ENCODE measurements at places on chromosomes 3 and 15.

DNA sequence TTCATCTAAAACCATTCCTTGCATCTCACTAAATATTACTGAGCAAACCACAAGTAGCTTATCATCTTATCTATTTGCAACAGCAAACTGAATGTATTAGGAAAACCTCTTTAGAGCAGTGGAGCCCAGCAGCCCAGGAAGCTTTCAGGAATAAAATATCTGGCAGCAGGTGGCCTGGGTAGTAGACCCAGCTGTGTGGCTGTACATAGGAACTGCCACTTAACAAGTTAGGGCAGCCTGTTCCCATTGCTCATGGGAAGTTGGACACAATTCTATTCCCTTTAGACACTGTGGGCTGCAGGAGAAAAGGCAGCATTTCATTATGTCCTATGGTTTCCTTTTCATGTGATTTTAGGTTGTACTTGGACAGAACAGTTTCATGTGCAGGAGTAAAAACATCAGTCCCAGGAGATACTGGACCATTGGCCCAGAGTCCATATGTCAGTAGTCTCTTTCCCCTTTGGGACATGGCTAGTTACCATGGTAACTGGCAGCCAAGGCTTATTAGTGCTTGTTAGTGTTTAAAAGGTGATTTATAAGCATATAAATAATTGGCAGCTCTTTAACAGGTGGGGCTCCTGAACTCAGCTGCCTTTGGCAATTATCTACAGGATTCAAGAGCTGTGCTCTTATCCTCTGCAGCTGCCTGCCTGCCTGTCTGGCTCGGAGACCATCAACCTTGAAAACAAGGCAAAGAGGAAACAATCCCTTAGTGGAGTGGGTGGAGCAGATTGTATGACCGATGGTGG lies 28.9 kb upstream of the LSAMP start:
- DNase-seq: no peak

DNA sequence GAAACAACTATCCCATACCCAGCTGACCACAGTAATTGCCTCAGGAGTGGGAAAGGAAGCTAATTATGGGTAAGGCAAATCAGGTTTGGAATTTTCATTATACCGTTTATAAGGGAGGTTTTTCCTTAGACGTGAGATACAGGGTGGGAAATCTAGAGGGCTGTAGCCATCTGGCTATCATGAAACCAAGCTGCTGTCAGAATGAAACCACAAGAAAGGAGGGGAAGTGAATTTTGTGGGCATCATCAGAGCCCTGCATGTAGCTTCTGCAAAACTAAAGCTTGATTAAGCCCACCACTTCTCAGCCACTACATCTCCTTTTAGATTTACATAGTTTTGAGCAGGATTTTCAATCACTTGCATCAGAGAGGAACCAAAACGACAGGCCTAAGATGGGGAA lies 893.5 kb downstream of the TUSC7 start:
- DNase-seq: no peak

GRCh38 chr3:19147905-19148767 lies at the start of gene KCNH8:
TSS of gene KCNH8 (plus strand) at chr3:19148510. CDS start at chr3:19148720, 210 bp downstream.
- peak; percentile 4 for DNase-seq

DNA sequence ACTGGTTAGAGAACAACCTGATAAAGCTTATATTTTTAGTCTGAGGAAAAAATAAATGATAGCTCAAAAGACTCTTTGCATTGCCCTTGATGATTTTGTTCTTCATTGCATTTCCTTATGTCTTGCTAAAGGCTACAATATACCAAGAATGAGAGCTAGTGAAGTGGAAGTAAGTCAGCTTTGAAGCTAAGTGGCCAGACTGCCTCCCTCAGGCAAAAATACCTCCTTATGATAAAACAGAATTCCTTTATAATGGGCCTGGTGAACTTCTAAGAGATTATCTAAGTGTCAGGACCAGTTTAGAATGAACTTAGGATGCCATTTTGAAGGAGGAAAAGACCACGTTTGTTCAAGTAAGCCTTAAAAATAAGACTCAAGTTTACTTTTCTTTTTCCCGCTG lies 678.4 kb downstream of the ROBO2 start:
- no peak for DNase-seq

GRCh38 chr3:150220041-150220440 lies 188.1 kb upstream of the TSC22D2 start:
- no peak for DNase-seq

GRCh38 chr15:90358124-90359033 lies 6.3 kb downstream of the ZNF774 start:
- DNase-seq: no peak

GRCh38 chr3:52817221-52817620 lies 13.3 kb downstream of the ITIH4 start:
- DNase-seq: no peak

- no peak for DNase-seq
These were observed 64.6 kb upstream of the PFN2 start for GRCh38 chr3:150035301-150035779.

DNA sequence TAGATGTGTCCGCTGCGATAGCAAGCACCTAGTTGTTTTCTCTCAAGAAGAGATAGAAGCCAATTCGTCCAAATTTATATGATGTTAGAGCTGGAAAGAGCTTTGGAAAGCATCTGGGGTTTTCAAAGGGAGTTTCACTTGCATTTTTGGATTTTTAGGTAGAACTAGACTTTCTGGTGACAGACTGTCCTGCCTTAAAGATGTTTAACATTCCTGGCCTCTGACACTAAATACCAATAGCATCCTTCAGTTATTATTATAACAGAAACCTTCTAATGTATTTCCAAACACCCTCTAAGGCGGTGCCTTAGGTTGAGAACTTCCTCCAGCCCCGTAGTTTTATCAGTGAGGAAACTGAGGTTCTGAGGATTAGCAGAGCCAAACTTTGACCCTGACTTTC lies 305.3 kb downstream of the SATB1 start:
- DNase-seq: no peak

GRCh38 chr3:188385295-188385694 lies 231.3 kb downstream of the LPP start:
- no peak for DNase-seq

GRCh38 chr3:82629937-82630336 lies 868.5 kb upstream of the GBE1 start:
- no peak for DNase-seq

DNA sequence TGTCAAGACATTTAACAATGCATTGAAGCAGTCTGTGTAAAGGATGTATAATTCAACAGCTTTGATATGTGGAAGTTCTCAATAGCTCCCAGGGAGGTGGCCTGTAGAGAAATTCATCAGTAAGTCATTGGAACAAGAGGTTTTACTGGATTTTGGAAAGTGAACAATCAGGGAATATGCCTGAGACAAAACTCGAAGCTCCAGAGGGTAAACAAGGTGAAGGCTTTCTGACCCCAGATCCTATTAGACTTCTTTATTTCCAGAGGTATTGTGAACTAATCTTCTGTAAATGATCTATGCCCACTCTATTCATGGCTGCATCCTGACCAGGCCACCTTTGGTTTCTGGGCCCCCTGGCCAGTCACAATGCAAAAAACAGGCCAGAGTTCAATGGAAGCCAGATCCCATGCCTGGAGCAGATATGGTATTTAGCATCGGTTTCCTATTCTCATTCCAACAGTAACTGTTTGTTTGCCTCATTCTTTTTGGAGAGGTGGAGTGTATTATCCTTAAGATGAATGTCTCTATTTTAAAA lies 177.3 kb downstream of the SATB1 start:
- DNase-seq: no peak

DNA sequence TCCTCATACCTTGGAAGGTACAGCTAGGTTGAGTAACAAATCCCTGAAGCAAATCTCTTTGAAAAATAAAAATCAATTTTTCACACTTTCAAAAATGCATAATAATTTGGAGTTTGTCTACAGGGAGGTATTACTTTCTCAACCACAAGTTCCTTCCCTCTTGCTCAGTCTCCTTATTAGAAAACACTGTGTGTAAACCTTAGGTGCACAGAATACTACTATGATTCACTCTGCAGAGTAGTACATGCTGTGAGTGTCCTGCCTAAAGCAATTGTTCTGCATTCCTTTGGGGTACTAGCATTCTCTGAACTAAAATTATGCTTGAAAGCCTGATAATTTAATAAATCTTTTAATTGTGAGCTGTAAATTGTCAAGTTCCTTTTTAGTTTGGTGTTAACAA lies 115.9 kb upstream of the EPHA3 start:
- no peak for DNase-seq

GRCh38 chr3:17755836-17756235 lies 13.4 kb upstream of the TBC1D5 start:
- no peak for DNase-seq

- DNase-seq: peak; percentile 10
These were observed 300.0 kb upstream of the TPM1 start for GRCh38 chr15:62742409-62743171.

- DNase-seq: no peak
These were observed 8.3 kb downstream of the ARL14 start for GRCh38 chr3:160685144-160685766.

DNA sequence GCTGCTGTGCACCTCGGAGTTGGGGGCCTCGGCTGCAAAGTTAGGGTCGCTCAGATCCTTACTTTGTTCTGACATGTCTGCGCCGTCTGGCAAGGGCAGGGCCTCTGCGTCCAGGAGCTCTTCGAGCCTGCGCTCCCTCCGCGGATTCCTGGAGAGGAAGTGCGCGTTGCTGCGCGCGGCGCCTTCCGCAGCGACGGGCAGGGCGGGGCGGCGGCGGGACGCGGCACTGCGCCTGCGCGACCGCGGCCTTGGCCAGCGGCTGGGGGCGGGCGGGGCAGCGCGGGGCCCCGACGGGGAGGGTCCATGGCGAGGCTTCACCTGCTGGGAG lies at the start of gene NDN:
Gene NDN (minus strand): TSS at position 163 of the 328 bp plus-strand sequence. CDS start 88 bp downstream, at position 75.
- no peak for DNase-seq

DNA sequence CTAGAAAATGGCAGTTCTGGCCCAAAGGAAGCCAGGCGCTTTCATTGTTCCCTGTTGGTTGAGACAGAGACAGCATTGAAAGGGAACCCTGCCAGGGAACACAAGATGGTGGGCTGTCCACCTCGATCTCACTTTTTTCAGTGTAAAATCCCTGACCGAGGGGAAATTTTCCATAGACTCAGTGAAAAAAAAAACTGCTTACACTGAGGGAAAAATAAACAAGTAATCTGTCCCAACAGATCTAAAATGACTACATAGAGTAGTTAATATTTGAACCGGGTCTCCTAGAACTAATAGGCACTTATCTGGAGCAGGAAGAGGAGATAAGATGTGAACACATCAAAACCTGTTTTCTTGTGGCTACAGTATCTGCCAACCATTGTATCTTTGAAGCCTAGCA lies 763.4 kb upstream of the GOLIM4 start:
- no peak for DNase-seq

DNA sequence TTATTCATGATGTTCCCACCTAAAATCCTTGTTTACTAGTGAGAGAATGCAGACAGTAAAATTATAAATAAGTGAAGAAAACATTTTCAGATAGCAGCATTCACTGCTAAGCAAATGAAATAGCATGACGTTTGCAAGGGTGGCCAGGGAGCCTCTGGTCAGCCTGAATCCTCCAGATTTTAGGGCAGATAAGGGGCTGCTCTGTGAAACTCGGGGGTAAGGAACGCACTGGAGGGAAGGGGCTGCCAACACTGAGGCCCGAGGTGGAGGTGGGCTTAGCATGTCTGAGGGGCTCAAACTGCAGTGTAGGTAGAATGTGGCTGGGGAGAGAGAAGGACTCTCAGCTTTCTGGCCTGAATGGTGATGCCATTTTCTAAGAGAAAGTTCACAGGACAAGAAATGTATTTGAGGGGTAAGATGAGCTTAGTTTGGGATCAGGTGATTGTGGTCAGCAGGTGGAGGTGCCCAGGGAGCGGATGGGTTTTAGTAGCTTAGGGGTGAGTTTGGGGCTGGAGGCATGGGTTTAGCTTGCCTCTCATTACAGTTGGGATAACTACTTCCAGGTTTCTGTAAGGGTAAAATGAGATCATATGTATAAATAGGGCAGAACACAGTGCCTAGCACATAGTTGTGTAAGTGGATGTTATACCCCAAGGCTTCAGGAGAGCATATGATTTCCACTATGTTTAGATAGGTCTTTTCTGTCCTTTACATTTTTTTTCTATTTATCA lies 20.5 kb downstream of the GPR171 start:
- no peak for DNase-seq

GRCh38 chr3:69890084-69890483 lies 109.4 kb upstream of the SAMMSON start:
- DNase-seq: no peak

DNA sequence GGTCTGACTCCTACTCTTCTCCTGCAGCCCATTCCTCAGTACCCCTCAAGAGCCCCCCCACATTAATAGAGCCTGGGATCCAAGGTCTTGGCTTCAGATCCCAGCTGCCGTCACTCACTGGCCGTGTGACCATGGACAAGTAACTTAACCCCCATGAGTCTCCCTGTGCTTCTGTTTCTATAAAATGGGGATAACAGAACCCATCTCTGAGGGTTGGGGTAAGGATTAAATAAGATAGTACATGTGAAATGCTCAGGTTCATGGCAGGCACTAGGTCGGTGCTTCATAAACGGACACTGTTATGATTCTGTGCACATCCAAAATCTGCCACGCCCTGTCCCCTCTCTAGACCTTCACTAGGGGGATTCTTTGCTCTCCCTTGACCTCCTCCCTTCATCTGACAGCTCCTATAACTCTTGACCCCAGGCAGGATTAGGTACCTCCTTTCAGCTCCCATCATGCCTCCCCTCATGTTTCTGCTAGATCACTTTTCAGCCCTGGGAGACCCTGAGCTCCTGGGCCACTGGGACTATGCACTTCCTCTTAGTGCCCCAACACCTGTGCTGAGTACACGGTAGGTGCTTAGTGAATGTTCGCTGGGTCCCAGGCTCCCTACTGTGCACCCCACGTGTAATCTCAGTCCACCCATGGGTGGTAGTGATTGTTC lies 1.5 kb downstream of the CAND2 start:
- no peak for DNase-seq

DNA sequence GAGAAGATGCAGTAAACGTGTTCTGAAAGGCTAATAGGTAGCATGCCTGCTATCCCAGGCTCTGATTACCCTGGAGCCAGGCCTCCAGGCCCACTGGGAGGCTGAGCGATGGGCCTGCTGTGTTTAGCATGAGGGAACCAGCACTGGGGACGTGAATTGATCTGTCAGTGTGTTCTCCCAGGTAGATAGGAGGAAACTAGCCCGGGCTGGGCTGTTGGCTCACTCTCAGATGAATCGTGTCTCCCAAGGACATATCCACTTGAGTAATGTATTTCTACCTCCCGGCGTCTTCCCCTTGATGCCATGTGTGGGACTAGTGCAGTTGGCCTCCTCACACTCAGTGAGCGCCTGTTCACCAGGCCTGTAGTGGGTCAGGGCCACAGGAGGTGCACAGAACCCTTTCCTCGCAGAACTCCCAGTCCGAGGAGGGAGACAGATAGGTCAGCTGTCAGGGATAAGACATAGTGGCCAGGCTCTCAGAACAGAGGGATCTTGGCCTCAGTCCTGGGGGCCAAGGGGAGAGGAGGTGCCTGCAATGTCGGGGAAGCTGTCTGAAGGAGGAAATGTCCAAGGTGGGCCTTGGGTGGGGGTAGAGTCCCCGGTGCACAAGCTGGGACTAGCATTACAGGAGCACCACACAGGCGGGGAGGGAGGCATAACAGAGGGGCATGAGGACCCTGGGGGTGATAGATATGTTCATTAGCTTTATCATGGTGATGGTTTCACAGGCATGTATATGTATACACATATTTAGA lies 111.7 kb downstream of the DNAJB8 start:
- DNase-seq: no peak

- DNase-seq: no peak
These were observed 105.9 kb upstream of the AGBL1 start for GRCh38 chr15:85973584-85974347.
